RPMI7951 (cell line): ENCODE measurements at places on chromosomes 3 and 15.
A peak's percentile ranks its signal among the peaks of the same experiment; 100 is the strongest.

DNA sequence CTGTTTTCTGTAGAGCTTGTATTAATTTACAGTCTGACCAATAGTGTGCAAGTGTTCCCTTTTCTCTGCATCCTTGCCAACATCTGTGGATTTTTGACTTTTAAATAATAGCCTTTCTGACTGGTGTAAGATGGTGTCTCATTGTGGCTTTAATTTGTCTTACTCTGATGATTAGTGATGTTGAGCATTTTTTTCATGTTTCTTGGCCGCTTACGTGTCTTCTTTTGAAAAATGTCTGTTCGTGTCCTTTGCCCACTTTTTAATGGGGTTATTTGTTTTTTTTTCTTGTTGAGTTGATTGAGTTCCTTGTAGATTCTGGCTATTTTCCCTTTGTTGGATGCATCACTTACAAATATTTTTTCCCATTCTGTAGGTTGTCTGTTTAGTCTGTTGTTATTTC, 7.6 kb upstream of the ACOX2 start:
- no peak for DNase-seq

- no peak for DNase-seq
These were observed 28.5 kb downstream of the TMEM41A start for GRCh38 chr3:185470323-185470722.

DNA sequence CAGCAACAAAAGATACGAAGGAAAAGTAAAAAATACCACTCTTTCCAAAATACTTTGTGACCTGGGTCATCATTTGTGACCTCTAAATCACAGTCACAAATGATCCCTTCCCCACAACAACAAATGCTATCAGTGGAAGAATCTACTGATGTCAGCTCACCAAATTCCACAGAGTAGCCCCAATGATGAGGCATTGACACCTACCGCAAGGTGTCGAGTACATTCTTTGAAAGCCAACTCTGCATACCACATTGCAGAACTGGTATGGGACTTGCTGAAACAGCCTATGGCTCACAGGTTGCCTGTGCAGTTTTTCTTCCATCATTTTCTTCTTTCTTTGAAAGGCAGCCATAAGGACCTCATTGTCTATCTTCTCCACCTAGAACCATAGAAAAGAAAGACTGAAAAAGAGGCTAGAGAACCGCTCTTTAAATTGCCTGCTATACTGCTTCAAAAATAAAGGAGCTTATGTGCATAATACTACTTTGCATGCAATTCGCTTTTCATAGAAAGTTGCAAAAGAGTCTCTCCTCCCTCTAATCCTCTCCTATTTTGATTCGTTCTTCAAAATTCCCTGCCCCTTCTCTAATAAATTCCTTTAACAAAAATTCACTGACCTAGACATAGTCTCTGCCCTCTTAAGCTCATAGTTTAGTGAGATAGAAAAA, 21.4 kb upstream of the KPNA1 start:
- no peak for DNase-seq

DNA sequence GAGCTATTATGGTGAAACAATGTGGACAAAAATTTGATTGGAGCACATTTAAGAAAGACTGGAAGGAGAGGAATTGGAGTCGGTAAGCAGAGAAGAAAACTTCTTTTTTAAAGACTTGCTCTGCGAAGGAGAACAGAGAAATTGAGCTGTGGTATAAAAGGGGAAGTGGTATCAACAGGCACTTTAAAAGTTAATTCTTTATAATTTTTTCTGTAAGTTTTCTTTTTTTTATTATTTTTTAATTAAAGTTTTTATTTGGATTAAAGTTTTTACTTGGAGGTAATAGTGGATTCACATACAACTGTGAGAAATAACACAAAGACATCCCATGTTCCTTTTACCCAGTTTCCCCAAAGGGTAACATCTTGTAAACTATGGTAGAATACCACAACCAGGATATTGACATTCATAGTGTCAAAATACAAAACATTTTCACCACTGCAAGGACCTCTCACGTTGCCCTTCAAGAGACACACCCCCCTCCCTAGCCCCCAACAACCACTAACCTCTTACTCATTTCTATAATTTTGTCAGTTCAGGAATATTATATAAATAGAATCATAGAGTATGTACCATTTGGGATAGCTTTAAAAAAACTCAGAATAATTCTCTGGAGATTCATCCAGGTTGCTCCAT, 33.8 kb upstream of the XIRP1 start:
- no peak for DNase-seq

DNA sequence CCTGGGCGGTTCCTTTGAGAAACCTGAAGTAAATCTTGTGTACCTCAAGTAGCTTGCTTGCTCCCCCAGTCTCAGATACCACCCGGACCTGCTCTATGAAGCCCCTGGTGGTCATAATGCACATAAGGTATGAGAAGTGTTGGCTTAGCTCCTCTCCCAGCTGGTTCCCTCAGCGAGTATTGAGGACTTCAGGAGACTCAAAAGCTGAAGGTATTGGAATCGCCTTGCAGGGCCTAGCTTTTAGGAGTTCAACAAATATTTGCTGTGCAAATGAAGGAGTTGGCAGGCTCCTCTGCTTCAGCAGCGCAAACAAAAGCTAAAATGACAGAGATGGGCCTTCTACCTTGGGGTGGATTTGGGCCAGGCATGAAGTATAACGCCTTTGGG, 1.7 kb downstream of the CMTM8 start:
- no peak for DNase-seq

- DNase-seq, result no peak
These were observed 67.6 kb downstream of the SFMBT1 start for GRCh38 chr3:52978109-52978754.

DNA sequence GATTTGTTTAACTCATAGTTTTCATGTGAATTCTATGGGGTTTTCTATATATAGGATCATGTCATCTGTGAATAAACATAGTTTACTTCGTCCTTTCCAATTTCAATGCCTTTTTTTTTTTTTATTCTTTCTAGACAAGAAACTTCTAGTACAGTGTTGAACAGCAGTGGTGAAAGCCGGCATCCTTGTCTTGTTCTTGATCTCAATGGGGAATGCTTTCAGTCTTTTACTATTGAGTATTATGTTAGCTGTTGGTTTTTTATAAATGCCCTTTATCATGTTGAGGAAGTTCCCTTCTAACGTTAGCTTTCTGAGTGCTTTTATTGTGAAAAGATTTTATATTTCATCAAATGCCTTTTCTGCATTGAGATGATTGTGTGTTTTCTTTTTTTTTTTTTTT, 69.0 kb downstream of the SLMAP start:
- no peak for DNase-seq

DNA sequence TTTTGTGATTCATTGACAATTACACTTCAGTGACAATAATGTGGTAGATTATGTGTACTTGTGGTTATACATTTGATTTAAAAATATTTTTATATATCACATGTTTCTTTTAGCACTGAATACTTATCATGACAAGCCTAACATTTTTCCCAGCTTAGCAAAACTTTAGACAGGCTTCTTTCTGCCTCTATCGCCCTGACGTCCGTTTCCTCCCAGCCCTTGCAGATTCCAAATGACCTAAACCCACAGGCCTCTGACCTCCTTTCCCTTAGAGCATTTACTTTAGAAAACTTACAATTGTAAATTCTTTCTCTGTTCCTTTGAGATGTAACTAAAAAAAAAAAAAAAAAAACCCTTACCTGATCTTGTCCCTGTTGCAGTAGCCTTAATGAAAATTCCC, 326.1 kb downstream of the UNC13C start:
- no peak for DNase-seq

DNA sequence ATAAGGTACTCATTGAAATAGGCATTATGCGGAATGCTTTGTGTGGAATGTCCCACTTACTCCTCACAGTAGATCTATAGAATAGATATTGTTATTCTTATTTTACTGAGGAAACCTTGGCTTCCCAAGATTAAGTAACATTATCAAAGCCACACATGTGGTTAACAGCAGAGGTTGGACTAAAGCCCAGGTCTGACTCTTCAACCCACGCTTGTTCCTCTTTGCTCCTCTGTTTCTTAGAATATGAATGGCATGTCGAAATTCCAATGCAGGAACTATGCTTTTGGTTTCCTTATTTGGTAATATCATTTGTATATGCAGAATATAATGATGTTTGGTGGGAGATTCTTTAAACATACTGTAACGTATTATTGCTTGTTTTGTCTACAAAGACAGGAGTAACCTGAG, 818.8 kb upstream of the LMCD1 start:
- DNase-seq, result peak; percentile 50

DNA sequence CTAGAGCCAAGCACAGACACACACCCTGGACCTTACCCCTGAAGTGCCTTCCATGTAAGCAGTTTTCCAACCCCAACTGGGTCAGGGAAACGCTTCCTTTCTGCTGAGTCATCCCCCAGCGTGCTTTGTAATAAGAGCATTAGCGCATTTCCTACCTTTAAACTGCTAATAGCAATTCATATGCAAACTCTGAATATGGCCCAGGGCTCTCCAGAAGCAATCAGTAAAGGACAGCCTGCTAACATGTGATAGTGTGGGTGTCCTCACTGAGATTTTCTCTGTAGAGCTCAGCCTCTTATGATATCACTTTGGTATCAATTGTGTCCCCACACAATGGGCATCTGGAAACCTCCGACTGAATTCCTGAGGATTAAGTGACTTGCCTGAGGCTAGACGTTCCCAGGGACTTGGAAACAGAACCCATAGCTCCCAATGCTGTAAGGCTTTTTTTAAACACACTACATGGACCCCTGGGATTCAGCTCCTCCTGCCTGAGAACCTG, 5.6 kb downstream of the GABRB3 start:
- no peak for DNase-seq

DNA sequence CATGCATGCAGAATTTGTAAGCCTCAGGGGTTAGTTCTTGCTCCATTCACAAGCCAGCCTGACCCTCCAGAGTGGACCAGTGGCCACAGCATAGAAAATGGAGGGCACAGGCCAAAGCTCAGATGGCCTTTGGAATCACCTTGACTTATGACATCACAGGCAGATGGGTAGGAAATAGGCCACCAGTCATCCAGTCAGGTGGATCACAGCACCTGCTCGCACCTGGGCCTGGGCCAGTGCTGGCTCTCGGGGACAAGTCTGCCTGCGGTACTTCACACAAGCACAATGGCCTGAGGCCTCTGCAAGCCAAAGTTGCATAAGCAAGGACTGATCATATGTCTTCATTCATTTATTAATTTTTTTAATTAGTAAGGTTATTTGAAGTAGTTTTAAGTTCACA, 39.3 kb downstream of the PPCDC start:
- DNase-seq, result no peak

GRCh38 chr3:16503191-16503776, 10.2 kb downstream of the RFTN1 start:
- no peak for DNase-seq

DNA sequence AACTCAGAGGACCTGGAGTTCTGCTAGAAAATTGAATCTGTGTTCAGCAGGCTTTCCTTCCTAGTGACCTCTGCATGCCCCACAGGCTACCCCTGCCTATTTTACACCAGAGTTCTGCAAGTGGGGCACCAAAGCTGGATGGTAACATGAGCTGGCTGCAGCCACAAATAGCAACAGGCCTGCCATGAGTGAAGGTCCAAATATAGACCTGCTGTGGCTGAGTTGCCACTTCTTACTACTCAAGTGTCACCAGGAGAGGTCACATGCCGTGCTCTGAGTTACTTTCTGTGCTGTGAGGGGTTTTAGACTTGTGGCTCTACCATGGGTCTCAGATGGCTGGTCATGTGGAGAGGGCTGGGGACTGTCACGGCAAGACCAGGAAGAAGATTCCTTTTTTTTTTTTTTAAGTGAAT, at the start of gene FSD2:
Gene FSD2 (minus strand): TSS at position 76 of the 413 bp plus-strand sequence. CDS start 18,679 bp downstream, outside the sequence.
- peak; percentile 18 for DNase-seq

DNA sequence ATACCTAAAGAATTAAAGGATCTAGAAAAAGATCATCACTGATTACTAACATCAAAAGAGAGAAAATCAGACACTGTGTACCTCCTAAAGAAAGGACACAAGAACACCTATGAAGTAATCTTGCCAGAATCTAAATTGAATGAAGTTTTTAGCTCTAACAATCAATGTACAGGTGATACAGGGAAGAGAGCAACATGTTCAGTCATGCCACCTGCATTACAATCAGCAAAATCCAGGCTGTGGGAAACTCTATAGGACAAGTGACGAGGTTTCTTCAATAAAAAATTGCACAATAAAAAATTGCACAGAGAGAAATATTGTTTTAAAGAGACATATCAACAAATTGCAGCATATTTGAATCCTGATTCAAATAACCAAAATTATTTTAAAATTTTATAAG, 93.3 kb downstream of the SEMA5B start:
- no peak for DNase-seq

- DNase-seq, result no peak
These were observed 7.9 kb upstream of the SSUH2 start for GRCh38 chr3:8652324-8652987.

DNA sequence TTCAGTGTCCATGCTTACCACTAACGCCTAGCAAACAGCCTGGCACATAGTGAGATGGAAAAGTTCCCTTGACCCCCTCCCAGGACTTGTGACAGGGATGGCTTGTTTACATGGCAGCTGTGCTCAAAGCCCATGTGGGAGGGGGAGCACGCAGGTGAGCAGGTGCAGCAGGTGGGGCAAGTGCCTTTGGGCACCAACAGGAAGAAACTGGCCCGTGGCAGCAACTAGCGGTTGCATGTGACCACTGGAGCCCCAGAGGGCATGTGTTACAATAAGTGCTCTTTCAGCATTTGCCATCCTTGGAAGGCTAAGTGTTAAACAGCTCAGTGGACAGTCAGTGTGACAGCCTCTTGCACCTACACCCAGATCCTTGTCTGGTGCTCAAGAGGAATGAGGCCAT, 734.6 kb downstream of the TUSC7 start:
- no peak for DNase-seq

GRCh38 chr3:59438492-59438891, 388.7 kb upstream of the CFAP20DC start:
- DNase-seq, result peak; percentile 53

DNA sequence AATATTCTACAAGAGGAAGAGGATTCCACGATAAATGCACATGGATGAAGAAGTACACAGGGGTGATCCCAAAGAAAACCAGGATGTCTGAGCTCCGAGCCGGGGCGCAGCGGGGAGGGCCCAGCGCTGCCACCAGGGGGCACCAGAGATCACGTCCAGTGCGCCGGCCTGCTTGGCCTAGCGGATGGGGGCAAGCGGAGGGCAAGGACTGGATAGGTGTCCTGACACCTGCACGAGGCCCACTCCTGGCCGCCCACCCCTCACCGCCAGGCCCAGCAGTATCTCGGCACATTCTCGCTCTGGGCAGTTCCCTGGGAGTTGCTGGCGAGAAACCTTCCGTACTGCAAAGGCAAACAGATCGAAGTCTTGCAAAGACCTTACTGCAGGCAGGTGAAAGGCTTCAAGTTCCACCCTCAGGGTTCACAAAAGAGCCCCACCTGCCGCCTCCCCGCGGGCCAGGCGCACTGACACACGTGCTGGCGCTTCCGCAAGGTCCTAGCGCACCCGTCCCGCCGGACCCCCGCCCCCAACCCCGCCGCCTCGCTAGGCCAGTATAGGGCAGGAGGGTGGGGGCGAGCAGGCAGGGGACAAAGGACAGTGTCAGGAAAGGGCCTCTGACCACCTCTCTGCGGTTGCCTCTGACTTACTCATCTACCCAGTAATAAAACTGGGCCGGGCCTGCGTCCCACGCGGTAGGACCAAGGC, 3.3 kb downstream of the ANKRD63 start:
- peak; percentile 49 for DNase-seq
